WTC11 (cell line): ENCODE measurements at places on chromosomes 5 and 9. TPM values are rescaled to one million over a fixed set of nuclear protein-coding genes. Genes with fewer than 3 reads are reported as not detected.

DNA sequence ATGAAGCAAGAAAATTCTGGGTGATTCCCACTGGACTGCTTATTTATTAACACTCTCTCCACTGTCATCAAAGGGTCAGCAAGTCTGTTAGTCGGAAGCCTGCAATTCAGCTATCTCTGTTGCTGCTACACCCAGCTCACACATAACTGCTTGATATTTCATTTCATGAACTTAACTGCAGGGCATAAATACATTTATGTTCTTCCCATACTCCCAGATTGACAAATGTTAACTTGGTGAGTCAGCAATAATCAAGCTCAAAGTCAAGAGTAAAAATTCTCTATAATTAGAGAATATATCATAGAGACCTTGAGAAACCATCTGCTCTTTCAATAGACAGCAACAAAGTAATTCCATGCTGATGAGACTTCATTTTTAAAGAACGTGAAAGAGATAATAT lies 198.8 kb downstream of the ADAMTS12 start:
- DNase-seq, result no peak

DNA sequence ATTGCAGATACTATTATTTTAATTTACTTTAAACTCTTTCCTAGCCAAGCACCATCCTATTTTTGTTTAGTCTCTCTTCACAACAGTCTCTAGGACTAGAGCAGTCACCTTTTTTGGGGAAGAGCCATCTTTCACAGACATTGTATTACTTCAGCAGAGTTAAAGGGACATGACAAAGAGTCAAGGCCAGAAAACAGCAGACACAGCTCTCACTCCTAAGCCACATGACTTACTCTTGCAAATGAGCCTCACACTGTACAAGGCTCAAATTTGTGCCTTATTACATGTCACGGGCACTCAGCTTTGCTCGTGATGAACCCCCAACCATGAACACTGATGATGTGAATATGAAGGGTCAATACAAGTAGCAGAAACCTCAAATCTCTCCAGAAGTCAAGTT lies 104.3 kb downstream of the ZNF608 start:
- DNase-seq, result no peak

DNA sequence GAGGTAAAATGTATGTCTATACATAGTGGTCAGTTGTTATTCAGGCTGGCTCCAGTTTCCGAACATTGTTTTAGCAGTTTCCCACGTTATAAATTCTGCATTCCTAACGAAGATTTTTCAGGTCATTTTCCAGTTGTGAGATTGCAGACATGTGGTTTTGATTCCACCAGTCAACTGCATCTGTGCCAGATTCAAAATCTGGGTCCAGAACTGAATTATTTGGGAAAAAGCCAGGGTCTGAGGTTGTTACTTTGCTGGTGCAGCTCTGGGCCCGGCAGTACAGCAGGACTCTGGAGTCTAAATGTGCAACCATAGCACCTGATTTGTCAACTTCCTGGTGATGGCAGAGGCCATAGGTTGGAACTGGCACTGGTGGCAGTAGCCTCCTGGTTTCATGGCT lies 105.7 kb upstream of the MEGF10 start:
- no peak for DNase-seq

DNA sequence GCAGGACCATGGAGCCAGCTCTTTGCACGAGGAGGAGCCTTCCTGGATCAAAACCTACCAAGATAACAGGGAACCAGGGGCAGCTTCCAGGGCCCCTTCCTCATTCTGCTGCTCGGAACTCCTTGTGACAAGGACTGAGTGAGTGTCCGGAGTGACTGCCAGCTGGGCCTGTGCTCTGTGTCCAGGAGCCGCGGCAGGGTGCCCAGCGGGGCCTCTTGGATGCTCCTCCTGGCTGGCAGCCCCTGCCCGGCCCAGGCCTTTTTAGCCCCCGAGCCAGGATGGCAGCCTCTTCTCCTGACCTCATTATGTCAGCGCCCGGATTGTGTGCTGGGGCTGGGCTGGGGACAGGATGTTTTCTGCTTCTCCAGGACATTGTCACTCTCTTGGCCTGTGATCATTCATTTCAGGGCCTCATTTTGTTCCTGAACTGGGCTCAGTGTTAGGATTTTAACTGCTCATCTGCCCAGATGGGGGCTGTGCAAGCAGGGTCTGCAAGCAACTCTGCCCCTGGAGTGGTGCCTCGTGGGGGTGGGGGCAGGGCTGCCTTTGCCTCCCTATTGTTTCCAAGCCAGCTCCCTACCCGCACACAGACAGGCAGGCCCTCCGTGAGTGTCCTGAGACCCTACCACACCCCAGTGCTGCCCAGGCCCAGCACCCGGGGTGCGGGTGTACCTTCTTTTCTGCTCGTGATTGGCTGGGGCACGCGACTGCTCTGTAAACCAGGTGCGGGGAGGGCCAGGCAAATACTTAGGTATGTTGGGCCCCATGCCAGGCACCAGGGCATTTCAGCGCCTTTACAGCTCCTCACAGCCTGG lies 161.6 kb downstream of the COL23A1 start:
- DNase-seq, result no peak

DNA sequence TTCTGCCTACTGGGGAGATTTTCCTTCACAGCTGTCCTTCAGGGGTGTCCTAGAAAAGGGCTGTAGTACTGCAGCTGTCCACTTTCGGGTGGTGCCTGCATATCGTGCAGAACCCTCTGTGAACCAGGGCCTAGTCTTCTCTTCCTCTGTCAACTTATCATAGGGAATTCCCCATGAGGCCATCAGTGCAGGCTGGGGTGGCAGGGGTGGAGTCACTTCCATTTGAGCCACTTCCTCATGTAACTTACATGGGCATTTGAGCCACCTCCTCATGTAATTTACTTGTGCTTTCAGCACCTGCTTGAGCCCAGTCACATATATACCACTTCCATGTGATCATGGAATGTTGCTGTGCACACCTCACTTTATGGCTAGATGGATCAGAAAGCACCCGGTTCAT lies 742.0 kb upstream of the RGMB start:
- no peak for DNase-seq

- DNase-seq, result peak; percentile 53
Measured at GRCh38 chr5:56950626-56951125, 1.2 kb downstream of the MIER3 start.

DNA sequence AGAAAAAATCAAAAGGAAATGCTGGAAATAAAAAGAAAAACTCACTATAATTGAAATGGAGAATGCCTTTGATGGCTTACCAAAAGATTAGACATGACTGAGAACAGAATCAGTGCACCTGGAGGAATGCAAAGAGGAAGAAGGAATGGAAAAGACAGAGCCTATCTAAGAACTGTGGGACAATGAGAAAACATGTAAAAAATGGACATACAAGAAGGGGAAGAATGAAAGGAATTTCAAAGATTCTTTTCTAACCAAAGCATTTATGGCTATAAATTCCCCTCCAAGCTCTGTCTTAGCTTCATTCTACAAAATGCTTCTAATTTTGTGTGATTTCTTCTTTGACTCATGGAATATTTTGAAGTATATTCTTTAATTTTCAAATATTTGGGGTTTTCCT lies 47.5 kb upstream of the CLK4 start:
- DNase-seq, result no peak

DNA sequence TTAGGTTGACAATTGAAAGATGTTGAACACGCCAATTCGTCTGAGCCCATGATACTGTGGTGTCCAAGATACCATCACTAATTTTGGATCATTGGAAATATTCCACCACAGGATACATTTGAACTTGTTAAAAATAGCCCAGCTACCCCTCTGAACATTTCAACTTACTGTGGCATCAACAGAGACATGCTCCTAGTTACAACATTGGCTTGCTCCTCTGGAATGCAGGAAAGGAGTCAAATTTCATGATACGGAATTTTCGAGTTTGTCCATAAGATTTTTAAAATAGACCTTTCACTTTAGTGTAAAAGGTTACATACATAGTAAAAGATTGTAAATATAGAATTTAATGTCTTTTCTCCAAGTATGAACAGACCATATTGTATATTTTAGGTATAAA lies 12.8 kb downstream of the SEMA5A start:
- no peak for DNase-seq

DNA sequence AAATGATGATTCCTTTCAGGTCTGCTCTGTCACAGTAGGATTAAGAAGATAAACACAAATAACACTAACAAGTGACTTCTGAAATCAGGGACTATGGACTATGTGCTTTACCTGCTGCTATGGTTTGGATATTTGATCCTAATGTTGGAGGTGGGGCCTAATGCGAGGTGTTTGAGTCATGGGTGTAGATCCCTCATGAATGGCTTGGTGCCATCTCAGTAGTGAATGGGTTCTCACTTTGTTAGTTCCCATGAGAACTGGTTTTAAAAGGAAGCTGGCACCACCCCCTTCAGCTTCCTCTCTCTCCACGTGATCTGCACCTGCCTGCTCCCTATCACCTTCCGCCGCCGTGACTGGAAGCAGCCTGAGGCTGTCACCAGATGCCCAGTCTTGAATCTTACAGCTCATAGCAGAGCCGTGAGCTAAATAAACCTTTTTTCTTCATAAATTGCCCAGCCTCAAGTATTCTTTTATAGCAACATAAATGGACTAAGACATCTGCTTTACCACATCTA lies 3.3 kb downstream of the PPIC start:
- DNase-seq, result no peak

DNA sequence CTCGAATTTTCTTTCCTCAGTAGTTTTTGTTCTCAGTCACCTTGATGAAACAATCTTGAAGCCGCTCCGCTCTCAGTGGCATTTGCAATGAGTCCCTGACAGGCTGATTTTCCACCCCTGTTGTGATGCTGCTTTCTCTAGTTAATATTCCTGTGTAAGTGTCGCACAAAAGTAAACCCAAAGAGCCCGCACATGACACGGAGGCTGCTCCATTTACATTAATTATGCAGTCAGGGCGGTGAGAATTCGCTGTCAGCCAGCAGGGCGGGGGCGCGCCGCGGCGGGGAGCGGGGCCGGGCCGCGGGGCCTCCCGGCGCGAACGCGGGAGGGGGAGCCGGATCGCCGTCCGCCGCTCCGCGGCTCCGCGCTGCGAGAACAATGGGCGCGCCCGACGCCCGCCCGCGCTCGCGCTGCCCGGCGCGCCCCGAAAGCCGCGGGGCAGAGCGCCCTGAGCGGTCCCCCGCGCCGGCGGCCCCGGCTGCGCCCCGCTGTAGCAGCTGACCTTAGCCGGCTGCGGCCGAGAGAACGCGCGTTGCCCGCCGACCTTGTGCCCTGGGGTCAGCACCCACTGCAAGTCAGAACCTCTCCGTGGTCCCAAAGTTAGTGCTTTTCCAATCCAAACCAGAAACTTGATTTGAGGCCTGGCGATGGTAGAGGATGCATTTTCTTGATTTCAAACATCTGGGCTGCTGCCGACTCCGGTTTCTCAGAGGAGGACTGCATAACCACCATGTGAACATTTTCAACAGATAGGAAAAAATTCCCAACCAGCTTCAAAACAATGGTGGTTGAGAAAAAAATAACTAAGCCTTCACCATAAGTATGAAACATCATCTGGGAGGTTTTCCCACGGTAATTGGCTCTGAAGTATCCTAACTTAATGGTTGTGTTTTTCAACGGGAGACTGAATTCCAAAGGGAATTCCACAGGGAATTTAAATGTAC lies 142.6 kb downstream of the PBX3 start:
- peak; percentile 68 for DNase-seq

DNA sequence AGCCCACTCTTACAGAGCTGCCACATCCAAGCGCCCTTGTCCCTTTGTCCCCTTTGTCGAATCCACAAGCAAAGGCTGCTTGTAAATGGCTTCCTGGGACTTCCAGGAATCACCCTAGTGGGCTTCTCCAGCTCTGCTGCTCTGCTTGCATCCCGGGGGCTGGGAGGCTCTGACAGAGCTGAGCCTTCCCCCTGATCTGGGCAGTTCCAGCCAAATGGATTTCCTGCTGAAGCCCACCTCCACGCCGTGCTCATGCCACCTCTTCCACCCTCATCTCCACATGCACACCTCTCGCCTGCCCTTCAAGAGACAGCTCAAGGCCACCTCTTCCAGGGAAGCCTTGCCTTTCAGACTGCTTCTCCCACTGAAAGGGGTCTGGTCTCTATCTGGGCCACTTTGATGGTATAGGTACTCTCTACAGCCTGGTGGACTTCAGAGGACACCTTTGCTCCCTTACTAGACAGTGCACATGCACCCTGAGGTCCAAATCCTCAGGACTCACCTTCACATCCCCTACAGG lies 106.2 kb downstream of the LHFPL2 start:
- DNase-seq, result no peak

DNA sequence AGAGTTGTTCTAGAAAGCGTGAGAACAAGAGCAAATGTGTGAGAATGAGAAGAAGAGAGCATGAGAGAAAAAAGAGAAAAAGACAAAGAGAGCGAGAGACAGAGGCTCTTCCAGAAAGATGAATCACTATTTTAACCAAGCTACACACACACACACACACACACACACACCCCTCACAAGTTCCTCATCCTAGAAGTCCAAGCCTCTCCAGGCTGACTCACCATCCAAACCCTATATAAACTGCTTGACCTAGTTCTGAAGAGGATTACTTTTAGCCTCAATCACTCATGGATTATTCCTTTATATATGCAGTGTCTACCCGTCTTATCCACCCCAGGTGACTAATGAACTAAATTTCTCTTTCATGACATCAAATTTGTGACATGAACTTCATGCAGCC lies 37.6 kb downstream of the C9orf57 start:
- no peak for DNase-seq

- no peak for DNase-seq
Measured at GRCh38 chr5:120545951-120546350, 81.9 kb downstream of the PRR16 start.

GRCh38 chr5:128667152-128667551 lies 129.1 kb upstream of the FBN2 start:
- DNase-seq, result no peak

DNA sequence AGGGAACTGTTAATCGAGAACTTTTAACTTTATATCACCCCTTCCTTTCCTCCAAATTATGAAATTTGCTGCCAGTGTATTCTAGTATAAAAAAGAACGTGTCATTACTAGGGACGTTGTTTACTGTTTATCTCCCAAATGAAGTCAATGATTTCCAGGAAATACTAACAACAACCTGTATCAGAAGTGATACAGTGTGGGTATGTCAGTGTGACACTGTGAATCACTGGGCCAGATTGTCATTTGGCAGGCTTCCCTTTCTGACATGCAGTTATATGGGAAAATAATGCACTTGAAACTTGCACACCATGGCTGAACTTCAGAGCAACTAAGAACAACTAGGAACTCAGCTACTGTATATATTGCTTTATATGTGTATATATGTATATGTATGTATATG lies 12.6 kb downstream of the ZNF462 start:
- no peak for DNase-seq

DNA sequence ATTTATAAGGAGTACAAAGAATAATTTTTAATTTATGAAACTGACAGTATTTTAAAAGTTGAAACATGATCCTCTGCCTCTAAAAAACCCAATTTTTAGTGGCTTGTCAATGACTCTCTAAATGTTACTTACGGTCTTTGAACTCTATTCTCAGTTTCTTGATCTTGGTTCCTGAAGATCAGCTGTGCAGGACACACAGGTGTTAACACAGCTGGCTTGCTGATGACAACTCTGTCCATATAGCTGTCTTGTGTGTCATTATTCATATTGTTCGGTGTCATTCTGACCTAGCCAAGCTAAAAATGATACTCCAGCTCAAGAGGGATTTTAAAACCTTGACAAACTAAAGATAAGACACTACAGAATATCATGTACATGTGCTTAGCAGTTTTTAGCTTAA lies 314.5 kb downstream of the CCDC171 start:
- no peak for DNase-seq

- DNase-seq, result no peak
Measured at GRCh38 chr5:150073677-150074076, 12.7 kb downstream of the CSF1R start.

GM2A gene
- total RNA-seq, result 33.1 to 36.2 TPM (median 33.2 TPM) in 3 replicates

RANBP17 gene
- total RNA-seq, result 23.1 to 27.4 TPM (median 23.1 TPM) in 3 replicates

NDUFAF2 gene
- total RNA-seq, result 39.1 to 45.9 TPM (median 42.0 TPM) in 3 replicates

CDKN2B-AS1 gene
- 0.21 to 0.24 TPM in 2 of 3 replicates, not detected in the other for total RNA-seq

PRRX2 gene
- 6.9 to 10.7 TPM (median 8.2 TPM) in 3 replicates for total RNA-seq
